ENCODE measurements at places on chromosomes 12 and 14.

DNA sequence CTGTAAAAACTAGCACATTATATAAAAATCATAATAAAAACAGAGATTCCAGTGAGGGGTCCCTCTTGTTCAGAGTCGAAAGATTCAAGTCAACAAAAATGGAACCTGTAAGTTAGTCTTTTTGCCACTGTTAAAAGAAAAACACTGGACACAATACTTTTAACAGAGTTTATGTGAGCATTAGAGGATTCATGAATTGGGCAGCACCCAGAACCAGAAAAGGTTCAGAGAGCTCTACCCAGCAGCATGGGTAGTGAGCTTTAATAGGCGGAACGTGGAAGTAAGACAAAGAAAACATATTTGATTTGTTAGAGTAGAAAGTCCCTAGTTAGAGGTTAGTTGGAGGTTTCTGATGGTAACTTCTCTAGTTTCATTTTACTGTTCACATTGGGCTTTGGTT, 476.8 kb downstream of the RGS6 start:
- no peak for DNase-seq

GRCh38 chr14:39454906-39455539, 22.8 kb upstream of the FBXO33 start:
- DNase-seq, result no peak

GRCh38 chr14:24307575-24308341, at the start of gene CIDEB:
Gene CIDEB (minus strand): TSS chr14:24307977. CDS start chr14:24307858, 119 bp downstream.
- DNase-seq, result peak; percentile 38

GRCh38 chr12:113387631-113388030, 16.1 kb downstream of the SDS start:
- DNase-seq, result no peak

- no peak for DNase-seq
These were observed 3.7 kb downstream of the PSMB11 start for GRCh38 chr14:23045419-23046357.

GRCh38 chr12:13233830-13234641, 37.5 kb downstream of the EMP1 start:
- no peak for DNase-seq

DNA sequence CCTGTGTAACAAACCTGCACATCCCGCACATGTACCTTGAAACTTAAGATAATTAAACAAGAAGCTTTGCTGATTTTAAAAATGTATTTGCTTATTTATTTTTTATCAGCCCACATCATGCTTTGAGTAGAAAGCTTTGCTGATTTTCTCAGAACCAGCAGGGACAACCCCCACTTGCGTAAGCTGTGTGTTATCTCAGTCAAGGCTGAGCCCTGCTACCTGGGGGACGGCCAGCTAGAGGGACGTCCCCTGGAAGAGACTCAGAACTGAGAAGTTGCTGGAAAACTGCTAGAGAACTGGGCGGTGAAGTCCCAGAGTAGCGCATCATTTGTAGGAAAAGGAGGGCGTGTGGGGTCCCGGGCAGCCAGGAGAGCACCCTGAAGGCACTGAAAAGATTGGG, 4.1 kb upstream of the PLEK2 start:
- no peak for DNase-seq

- no peak for DNase-seq
These were observed 20.0 kb downstream of the TMED8 start for GRCh38 chr14:77356899-77357298.

DNA sequence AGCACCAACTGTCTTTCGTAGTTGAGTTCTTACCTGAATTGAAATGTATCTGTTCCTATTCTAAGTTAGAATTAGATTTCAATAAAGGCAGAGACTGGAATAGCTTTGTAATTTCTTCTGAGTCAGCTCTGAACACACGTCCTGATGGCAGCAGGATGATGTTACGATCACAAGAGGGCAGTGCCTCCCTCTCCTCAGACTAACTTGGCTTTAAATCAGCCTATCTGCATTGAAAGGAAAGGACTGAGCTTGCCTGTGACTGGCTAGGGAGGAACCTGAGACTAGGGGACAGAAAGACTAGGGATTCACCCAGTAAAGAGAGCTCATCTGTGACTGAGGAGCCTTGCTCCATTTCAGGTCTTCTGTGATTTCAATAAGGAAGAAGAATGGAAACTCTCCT, 323.7 kb upstream of the OR4E1 start:
- DNase-seq, result no peak

- DNase-seq, result no peak
These were observed 42.2 kb upstream of the TBX3 start for GRCh38 chr12:114726092-114726710.

DNA sequence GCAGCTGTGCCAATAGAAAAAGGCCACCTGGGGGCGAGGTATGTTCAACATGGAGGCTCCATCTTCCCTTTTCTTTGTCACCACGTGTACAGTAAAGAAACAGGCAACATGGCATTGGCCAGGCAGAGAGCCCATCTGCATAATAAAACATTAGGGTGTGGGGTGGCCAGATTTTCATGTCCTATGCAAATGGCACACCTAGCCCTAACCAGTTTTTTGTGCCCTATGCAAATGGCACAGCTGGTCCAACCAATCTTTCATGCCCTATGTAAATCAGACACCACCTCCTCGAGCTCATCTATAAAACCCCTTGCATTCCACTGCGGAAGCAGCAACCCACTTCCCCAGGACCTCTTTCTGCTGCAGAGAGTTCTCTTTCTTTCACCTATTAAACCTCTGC, 149.1 kb upstream of the RGS6 start:
- no peak for DNase-seq

DNA sequence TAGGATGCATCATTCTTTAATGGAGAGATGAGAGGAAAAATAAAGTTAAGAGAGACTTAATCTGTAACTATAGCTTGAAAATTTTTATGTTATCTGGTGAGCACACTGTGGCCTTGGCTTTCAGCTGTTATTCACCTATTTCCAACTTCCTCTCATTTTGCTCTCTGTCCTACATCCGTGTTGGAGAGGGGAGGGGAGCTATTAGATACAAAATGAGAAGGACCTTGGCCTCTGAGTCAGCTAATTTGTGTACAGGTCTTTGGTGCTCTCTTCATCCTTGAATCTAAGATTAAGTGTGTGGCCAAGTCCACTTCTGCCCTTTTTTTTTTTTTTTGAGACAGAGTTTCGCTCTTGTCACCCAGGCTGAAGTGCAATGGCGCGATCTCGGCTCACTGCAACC, 887 bp upstream of the APOBEC1 start:
- no peak for DNase-seq

All from stimulated activated CD8-positive, alpha-beta memory T cell treated with anti-CD3 and anti-CD28 coated beads, Interleukin-4, amount 100 ng/mL, for 24 hours (primary cell).